Mesenchymal stem cell (in vitro differentiated cells and primary cell): ENCODE measurements at places on chromosomes 3 and 15.

DNA sequence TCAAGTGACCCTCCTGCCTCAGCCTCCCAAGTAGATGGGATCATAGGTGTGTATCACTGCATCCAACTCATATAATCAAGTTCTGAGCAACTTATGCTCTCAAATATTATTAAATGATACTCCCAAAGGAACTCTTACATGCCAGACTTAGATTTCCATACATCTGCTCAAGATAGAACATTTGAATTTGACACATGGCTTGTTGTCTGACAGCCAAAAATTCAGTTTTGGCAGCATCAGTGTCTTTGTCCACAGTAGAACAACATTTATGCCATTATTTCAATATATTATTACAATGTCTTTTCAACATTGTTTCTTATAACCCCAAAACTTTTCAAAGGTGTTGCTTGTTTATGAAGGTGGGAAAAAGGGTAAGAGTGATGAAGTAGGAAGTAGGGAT, 116.2 kb downstream of the SUCNR1 start:
- no peak for DNase-seq

GRCh38 chr3:52145736-52146110, 8.5 kb downstream of the POC1A start:
- no peak for DNase-seq

DNA sequence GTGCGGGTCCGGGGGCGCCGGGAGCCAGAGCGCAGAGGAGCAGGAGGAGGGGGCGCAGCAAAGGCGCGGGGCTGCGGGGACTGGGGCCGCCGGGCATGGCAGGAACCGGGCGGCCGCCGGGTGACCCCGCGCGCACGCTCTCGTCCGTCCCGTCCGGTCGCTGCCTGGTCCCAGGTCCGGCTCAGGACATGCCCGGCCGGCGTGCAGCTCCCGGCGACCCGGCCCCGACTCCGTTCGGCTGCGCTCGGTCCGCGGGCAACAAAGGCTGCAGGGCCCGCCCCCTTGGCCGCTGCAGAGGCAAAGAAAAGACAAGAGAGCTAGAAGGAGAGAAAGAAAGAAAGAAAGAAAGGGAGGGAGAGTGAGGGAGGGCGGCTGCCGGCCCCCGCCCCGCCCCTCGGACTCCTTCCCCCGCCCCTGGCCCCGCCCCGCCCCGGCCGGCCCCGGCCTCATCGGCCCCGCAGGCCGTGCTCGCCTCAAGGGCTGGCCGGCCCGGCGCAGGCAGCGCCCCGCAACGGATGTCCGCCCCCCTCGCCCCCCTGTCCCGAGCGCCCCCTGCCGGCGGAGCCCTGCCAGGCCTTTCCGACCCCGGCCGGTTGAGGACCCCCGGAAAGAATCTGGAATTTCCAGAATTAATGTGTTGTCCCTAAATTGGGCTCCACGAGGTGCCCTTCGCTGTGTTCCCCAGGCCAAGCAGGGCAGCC, at the start of gene ADAMTS7:
Gene ADAMTS7, minus strand, starts transcription at position 341 of the 701 bp plus-strand sequence. Its CDS starts 244 bp downstream, at position 97.
- DNase-seq: peak; percentile 80

GRCh38 chr15:40287505-40287904, 4.6 kb upstream of the ANKRD63 start:
- no peak for DNase-seq

GRCh38 chr3:40079203-40079846, 230.2 kb upstream of the EIF1B start:
- peak; percentile 20 for DNase-seq

DNA sequence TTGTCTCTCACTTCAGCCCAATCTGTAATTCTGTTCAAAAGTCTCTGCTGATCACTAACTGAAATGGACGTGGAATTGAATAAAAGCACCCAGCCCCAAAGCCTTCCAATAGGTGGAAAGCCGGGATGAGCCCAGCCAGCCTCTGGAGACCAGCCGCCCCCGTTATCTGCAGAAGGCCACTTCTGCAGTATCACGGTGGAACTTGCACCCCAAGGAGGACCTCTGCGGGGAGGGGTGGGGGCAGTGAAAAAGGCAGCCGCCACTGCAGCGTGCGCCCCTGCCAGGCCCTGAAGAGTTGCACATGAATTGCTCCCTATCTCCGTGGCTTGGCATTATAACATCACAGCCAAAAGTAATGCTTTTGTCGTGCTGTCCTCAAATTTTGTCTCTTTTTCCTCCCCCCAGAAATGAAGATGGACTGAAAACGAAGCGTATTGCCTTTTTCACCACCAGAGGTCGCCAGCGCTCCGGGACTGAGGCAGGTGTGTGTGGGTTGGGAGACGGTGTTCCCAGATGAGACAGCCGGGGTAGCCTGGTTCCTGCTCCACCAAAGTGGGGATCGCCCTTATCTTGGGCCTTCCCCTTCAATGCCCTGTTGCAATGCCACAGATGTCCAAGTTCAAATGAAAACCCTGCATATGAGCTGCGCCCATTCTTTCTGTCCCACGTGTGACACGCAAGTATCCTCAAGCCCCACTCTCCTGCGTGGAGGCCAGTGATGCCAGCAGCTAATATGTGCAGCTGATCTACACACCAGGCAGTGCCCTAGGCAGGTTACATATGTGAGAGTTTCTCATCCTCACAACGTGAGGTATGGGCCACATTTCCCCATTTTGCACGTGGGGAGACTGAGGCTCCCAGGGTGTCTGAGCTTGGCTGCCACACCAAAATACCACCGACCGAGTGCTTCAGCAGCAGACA, 96.0 kb downstream of the LRRK1 start:
- peak; percentile 68 for DNase-seq

DNA sequence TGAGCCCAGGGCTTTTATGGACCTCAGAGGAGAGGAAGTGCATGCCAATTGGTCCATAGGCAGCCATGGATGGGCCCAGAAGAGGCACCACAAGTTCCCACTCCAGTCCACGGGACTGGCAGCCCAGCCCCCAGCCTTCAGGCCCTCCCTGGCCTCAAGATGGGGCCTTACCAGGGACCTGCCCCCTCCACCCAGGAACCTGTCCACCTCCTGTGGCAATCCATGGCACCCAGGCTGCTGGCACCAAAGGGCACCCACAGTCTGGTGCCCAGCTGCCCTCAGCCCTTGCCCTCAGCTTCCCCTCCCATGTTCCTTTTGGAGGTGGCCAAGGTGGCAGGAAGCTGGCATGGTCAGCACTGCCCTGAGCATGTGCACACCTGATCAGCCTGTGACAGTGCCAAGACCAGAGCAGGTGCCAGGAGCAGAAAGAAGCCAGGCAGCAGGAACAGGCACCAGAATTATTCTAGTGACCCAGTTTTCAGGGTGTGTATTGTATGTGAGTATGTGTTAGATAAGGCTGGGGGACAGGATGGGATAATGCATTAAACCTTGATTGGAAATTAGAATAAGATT, 415.0 kb downstream of the NTRK3 start:
- DNase-seq: no peak

GRCh38 chr15:29086001-29086400, 183.6 kb downstream of the NSMCE3 start:
- DNase-seq: no peak

GRCh38 chr3:172106037-172106954, 66.9 kb downstream of the FNDC3B start:
- DNase-seq: no peak

- DNase-seq: peak; percentile 73
Measured at GRCh38 chr15:48861813-48862431, 16.0 kb upstream of the EID1 start.

DNA sequence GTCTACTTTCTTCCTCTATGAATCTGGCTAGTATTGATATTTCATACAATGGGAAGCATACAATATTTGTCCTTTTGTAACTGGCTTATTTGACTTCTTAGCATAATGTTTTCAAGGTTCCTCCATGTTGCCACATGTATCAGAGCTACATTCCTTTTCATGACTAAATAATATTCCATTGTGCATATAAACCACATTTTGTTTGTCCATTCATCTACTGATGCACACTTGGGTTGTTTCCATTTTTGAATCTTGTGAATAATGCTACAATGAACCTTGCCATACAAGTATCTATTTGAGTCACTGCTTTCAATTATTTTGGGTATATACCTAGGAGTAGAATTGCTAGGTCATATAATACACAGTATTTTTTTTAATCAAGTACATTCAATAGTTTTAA, 38.0 kb downstream of the OSBPL10 start:
- no peak for DNase-seq

DNA sequence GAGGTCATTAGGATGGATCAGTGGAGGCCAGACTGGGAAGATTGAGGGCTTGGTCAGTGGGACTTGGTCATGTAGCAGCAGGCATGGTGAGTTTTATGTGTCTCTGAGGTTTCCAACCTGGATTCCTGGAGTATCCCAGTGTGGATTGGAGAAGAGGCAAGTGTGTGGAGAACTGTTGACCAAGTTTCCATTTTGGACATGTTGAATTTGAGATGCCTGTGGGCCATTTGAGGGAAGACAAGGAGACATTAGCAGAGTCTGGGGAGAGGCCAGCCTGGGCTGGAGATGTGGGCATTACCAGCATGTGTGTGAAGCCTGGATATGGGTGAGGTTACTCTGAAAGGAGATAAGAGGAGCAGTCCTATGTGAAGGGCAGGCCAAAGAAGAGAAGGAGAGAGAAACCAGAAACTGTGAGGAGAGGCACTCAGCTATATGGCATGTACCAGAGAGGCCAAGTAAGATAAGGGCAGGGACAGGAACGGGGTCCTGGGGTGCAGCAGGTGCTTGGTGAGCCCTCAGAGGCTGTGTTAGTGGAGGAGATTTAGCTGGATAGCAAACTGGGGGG, 4.3 kb downstream of the SLC25A38 start:
- no peak for DNase-seq

DNA sequence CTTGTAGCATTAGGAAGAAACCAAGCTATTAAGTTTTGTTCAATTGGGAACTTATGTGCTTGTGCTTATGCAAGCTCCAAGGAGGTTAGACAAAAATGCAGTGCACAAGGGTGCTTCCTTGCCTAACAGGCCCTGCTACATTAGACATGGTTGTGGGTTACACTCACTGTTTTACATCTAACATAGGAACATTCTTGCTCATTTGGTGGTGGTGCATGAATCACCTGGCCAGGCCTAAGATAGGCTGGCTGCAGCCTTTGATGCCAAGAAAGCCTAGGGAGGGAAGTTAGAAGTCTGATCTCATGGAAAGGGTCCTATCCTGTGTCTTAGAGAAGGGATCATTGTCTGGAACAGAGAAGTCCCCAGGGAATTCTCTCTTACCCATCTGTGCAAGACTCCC, 43.5 kb downstream of the CA12 start:
- DNase-seq: no peak

DNA sequence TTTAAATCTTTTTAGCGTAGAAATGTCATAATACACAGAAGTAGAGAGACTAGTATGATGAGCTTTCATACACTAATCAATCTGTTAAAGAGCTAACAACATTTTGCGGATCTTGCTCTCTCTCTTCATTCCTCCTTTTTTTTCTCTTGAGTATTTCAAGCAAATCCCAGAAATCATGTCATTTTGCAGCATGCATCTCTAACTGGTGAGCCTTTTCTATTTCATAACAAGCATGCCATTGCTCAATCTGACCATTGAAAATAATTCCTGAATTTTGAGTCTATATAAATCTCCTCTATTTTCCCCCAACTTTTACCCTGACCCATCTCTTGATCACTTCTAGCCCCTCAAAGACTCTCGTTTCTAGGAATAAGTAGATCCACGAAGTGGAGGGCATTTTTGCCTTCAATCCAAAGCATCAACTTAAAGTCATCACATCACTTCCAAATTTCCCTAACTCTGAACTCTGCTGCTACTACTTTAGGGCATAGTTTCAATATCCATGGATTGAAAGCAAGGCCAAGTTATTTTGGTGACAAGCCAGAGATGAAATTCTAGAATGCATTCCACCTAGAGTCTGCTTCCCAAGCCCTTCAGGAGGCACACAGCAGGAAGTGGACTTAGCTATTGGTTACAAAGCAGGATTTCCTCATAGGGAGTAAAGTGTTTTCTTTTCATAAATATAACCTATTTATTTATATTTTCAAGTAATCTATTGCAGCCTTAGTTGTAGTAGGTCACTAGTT, 253.5 kb upstream of the ZPLD1 start:
- DNase-seq: peak; percentile 66

DNA sequence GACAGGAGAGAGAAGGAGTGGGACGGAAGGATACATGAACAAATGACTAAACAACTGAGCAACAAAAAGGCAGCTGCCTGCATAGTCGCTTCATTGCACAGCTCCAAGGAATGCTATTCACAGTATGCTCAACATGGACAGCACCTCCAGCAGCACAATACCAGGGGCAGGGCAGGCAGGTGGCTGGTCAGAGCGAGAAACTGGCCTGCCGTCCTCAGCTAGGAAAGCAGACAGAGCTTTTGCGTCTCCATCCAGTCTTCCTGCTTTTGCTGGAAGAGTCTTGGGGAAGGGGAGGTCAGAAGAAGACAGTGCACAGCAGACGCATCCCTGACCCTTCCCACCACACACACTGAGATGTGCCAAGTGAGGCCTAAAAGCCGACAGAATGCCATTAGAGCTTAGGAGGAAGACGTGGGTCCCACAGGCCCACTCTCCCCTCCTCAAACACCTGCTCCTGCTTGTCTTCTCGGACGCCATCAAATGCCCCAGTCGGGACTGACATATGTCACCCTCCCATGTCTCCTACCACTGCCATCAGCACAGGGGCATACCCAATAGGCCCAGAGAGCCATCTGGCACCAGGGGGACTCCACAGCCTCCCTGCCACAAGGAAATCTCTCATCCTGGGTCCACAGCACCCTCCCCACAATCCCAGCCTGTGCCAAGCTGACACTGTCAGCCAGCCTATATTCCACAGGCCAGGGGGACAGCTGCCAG, 3.9 kb downstream of the RAB6B start:
- no peak for DNase-seq

GRCh38 chr3:89179355-89180001, 72.1 kb downstream of the EPHA3 start:
- DNase-seq: peak; percentile 18

DNA sequence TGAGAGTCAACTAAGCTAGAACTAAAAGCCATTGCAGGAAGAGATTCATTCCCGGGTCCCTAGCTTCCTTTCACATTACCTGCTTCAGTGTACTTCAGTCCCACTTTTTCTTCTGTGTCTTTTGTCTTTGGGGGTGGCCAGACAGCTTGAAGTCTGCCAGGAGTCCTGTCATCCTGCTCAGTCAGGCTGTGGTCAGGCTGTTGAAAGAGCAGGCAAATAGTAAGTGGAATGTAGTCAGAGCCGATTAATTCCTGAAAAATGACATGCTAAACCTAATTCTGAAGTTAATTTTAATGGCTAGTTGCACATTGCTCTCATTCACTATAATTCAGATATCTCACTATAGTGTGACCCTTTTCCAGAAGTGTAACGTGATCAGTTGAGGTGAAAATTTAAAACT, 129.6 kb downstream of the FMN1 start:
- no peak for DNase-seq

DNA sequence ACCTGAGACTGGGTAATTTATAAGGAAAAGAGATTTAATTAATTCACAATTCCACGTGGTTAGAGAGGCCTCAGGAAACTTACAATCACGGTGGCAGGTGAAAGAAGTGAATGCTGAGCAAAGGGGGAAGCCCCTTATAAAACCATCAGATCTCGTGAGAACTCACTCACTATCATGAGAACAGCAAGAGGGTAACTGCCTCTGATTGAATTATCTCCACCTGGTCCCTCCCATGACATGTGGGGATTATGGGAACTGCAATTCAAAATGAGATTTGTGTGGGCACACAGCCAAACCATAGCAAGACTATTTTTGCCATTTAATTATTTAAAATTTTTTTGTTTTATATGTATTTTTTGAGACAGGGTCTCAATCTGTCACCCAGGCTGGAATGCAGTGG, 27.0 kb upstream of the KCTD6 start:
- DNase-seq: no peak

- no peak for DNase-seq
Measured at GRCh38 chr3:47985381-47985780, 30.8 kb downstream of the MAP4 start.
